ENCODE measurements at places on chromosomes 1 and 21.

DNA sequence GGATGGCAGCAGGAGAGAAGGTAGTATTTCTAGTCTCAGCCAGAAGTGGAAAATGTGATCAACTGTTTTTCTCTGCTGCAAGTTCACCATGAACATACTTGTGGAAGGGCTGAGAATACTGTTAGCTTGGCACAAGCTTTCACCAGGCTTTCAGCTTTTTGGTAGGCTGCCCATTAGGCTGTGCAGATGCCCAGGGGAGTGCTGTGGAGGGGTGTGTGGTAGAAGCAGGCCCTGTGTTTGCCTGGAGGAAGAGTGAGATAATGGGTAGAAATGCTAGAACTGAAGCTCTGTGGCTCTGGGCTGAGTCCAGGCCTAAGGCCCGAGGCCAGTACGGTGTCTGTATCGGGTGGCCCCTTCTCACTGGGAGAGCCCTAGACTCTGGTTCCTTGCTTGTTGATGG, 9.8 kb downstream of the DNAJC6 start:
- DNase-seq: no peak

- DNase-seq: no peak
These were observed 72.3 kb downstream of the TRIM11 start for GRCh38 chr1:228334226-228334935.

GRCh38 chr1:195415584-195415983, 1192.7 kb downstream of the KCNT2 start:
- no peak for DNase-seq

GRCh38 chr1:65904681-65905083, 112.0 kb downstream of the PDE4B start:
- no peak for DNase-seq

DNA sequence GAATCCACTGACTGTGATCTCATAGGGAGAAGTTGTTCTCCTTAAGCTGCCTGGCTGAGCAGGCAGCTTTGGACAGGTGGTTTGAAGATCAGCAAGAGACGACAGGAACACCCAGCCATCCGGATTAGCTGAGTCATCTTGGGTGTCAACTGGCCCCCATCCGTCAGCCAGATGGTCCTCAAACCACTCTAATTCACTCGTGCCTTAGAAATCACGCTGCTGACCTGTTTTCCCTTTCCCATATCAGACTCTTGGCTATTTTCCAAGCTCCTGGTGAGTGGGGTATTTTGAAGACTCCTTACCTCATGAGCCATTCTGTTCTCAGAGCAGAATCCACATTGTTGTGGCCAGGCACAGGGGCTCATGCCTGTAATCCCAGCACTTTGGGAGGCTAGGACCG, 149.1 kb upstream of the L1TD1 start:
- no peak for DNase-seq

- no peak for DNase-seq
These were observed 439.5 kb downstream of the PLPP3 start for GRCh38 chr1:56139836-56140235.

GRCh38 chr1:12019858-12020509, 686 bp downstream of the MIIP start:
- no peak for DNase-seq

DNA sequence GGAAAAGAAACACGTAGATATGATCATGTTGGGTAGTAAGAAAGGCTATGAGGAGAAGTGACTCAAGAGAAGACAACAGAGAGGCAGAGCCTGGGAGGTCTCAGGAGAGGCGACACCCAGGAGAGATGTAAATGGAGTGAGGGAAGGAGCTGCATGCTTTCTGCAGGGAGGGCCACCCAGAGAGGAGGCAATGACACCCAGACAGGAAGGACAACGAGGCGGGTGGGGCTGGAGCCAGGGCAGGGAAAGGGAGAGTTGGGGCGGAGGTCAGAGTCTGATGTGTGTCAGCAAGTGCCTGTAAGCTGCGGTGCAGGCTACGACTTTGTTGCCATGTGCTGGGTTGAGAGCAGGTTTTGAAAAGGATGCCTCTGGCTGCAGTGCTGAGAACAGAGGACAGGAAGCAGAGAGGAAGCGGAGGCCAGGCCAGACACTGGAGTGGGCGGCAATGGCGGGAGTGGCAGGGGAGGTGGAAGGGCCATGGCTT, 31.3 kb downstream of the SLC1A7 start:
- no peak for DNase-seq

DNA sequence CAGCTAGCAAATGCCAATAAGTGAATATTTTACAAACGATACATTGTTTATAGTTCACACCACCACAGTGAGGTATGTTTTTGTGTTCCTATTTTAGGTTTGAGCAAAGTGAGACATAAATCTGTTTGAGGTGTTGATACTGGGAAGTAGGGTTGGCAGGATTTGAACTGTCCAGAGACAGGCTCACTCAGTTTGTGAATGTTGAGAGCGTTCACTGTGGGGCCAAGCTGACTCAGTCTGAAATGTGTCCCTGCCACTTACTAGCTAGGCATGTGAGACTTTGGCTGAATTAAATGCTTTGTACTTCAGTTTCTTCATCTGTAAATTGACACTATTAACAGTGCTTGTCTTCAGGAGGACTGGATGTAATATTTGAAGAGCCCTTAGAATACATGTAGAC, 35.1 kb downstream of the DIRAS3 start:
- DNase-seq: no peak

- no peak for DNase-seq
These were observed 912.6 kb downstream of the TTLL7 start for GRCh38 chr1:83086346-83086745.

- DNase-seq: no peak
These were observed 41.9 kb downstream of the RCSD1 start for GRCh38 chr1:167671727-167672511.

GRCh38 chr1:245754463-245754961, 599.7 kb downstream of the KIF26B start:
- DNase-seq: no peak

GRCh38 chr21:43827015-43827611, 37.7 kb downstream of the RRP1 start:
- DNase-seq: no peak

DNA sequence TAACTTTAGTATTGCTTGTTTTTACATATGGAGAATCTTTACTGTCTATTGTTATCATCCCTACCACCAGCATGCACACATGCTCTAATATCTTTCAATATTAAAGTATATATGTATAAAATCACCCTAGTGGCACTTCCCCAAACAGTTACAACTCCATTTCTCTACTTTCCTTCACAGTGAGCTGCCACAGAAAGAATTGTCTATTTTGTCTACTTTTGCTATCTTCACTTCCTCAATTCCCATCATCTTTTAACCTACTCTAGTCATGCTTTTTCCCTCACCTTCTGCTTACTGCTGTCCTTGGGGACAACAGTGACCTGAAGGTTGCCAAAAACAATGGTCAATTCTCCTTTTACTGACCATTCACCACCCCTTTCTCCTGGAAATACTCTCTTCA, 59.2 kb downstream of the VCAM1 start:
- no peak for DNase-seq

GRCh38 chr1:178702146-178702545, 22.9 kb upstream of the RALGPS2 start:
- DNase-seq: no peak

- no peak for DNase-seq
These were observed 589.9 kb downstream of the MATN1 start for GRCh38 chr1:30133414-30134055.

DNA sequence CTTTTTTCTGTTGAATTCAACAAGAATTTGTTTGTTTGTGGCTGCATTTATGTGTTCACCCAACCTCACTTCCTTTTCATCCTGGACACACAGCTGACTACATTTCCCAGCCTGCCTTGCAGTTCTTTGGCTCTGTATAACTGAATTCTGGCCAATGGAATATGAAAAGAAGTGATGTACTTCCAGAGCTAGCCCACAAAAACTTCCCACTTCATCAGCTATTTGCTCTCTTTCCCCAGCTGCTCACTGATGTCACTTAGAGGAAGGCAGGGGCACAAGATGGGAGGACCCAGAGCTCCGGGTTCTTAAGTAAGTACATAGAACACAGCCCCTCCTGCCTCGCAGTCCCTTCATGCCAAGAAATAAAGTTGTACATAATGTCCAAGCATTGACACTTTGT, 235.0 kb upstream of the FGGY start:
- DNase-seq: no peak

GRCh38 chr1:230735447-230735846, 11.7 kb upstream of the CAPN9 start:
- no peak for DNase-seq

DNA sequence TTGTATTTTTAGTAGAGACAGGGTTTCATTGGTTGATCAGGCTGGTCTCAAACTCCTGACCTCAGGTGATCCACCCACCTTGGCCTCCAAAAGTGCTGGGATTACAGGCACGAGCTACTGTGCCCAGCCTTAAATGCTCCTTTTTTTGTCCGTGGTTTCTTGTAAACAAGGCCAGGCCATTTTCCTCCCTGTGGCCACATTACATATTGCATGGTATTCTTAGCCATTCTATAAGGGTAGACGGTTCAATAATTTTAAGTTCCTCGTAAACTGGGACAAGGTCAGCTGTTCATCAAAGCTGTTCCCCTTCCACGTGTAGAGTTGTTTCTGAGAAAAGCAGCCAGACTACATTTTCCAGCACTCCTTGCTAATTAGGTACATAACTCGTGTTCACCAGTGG, 10.3 kb upstream of the LUZP1 start:
- no peak for DNase-seq

DNA sequence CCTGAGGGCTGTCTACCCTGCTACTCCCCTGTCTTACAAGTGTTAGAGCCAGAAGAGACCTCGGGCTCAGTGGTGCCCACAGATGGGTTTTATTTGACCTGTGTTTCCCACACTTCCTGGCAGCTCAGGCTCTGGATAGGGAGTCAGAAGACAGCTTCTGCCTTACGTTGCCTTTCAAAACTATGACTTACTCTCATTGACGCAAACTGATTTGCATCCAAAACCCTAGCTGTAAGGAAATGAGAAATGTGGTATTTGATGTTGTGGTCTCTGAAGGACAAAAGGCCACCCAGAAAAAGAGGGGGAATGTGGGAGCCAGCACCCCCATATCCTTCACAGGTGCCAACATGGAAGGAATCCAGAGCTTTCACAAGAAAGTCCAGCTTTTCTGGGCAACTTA, 180.2 kb downstream of the ATG4C start:
- DNase-seq: no peak

DNA sequence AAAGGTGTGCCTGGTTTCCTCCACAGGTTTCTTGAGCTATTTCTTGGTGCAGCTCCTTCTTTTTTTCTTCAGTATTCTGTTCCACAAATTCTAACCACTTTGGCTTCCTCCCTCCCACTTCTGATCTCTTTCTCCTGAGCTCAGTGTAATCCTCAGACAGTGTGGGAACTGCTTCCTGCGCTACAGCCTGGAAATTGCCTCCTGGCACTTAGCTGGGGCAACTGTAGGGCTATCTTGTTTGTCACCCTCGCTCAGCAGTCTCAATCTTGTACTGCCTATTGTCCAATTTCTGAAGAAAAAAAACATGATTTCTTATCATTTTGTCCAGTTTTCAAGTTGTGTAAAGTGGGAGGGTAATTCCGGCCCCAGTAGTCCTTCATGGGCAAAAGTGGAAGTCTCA, 24.0 kb upstream of the GALNT2 start:
- DNase-seq: no peak

DNA sequence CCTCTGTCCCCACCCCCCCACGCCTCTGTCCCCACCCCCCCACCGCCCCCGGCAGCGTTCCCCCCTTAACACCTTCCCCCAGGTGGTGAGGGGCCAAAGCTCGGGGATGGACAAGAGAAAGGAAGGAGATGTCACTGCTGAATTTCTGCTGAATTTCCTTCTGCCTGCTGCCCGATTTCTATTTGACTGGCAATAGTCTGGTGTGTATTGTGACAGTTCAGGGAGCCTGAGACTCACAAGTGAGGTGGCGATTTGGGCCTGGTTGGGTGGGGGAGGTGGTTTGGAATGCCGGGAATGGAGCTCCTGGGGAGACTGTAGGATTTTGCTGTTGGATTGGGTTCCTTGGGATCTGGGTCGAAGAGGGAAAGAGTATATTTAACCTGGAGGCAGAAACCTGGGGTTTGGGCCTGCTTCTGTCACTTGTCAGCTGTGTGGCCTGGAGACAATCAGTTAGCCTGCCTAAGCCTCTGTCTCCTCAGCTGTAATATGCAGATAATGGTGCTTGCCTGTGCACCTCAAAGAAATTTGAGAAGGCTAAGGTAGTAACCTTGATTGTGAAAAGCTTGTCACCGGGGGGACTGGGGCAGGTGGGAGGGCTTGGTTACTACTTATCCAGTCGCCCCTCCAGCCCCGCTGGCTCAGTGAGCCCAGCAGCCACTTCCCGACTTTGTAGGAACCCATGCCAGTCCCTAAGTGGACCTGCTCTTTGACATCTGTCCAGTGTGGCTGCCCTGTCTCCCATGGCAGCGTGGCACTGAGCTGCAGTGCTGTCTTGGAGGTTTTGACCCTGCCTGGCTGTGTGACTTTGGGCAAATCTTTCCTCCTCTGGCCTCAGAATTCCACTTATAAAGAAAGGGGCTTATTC, 7.7 kb upstream of the LMNA start:
- DNase-seq: no peak

DNA sequence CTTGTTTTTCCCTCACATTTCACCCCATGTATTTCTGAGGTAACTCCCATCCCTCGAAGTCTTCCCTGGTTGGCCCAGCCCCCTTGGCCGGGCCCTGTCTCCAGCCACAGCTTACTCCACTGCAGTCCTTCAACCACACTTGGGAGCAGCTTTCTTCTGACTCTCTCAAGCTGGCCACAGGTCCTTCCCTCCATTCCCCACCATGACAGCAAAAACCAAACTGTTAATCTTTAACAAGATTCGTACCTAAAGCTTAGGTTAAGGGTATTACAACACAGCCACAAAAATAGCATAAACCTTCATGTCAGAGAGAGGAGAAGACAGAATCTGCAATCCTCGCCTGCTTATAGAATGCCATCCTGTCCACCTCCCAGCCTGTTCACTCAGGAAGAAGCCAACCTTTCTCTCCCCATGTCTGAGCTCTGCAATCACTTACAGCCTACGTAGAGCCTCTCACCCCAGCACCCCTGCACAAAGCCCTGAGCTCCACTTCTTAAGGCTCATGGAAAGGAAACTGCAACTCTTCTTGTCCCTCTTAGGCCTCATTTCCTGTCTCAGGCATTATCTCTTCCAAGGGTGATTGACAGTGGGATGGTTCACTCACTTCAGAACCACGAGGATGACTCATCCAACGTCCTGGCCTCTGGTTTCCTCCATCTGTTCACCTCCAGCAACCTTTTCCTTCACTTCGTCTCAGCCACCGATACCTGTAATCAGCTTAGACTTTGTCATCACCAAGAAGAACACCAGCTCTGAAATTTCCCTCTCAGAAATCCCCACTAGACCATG, 72.8 kb downstream of the CD2 start:
- DNase-seq: peak; percentile 66

DNA sequence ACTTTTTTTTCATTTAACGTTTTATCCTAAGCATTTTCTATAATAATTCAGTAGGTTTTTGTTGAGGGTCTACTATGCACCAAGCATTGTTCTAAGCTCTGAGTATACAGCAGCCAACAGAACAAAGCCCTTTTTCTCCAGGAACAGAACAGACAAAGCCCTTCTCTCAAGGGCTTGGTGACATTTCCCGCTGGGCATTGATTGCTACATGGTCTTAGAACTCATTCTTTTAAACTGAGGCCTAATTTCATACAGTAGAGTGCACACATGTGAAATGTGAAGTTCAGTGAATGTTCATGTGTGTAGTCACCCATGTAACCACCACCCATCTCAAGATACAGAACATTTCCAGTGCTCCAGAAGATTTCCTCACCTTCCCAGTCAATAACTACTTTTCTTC, 15.2 kb upstream of the PDIK1L start:
- no peak for DNase-seq

GRCh38 chr1:94463765-94464330, 45.7 kb downstream of the ABCD3 start:
- DNase-seq: no peak

- DNase-seq: no peak
These were observed 114.4 kb upstream of the ZP4 start for GRCh38 chr1:238005116-238005515.

- DNase-seq: no peak
These were observed 58.4 kb upstream of the IFI44L start for GRCh38 chr1:78561856-78562255.

All from stimulated activated CD4-positive, alpha-beta T cell treated with anti-CD3 and anti-CD28 coated beads, Interleukin-2, amount 100 ng/mL, for 24 hours (primary cell).